ENCODE measurements at places on chromosomes 6 and 20.
A peak's percentile ranks its signal among the peaks of the same experiment; 100 is the strongest.

DNA sequence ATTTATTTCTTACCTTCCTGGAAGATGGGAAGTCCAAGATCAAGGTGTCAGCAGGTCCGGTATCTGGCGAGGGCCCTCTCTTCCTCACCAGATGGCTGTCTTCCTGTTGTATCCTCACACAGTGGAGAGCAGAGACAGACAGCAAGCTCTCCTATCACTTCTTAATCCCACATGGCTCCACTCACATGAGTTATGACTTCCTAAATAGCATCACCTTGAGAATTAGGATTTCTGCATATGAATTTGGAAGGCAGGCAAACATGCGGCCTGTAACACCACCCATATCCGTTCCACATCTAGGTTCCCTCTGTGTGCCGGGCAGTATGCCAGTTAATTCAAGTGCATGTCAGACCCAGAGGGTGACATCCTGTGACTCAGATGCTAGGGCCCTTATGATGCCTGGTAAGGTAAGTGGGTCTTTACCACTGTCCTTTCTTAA lies 2.1 kb downstream of the RAET1E start:
- H3K27ac ChIP-seq: no peak overlapping the region
- DNase-seq: no peak
- no peaks in the 10 kb centered on the region for H3K27me3 ChIP-seq
- H3K4me1 ChIP-seq: no peaks in the 10 kb centered on the region
- no peaks in the 10 kb centered on the region for H3K36me3 ChIP-seq

DNA sequence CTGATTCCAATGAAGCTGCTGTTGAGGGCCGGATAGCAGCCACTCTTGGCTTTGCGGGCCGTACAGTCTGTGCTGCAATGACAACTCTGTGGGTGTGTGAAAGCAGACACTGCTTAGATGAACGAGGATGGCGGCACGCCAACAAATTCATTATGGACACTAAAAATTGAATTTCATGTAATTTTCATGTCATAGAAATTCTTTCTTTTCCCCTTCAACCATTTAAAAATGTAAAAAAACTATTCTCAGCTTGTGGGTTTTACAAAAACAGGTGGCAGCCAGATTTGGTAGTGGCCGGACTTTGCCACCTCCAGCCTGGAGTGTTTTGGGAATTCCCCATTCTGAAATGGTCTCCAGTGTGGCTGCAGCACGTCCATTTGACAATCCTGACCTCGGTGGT lies 26.0 kb downstream of the MAS1 start:
- no peak overlapping the region for H3K27ac ChIP-seq
- H3K36me3 ChIP-seq: no peaks in the 10 kb centered on the region
- H3K4me1 ChIP-seq: no peaks in the 10 kb centered on the region

- no peak for DNase-seq
- H3K27me3 ChIP-seq: peaks cover 20% of the 10 kb centered on the region
- no peak overlapping the region for H3K4me3 ChIP-seq
- no peaks in the 10 kb centered on the region for H3K4me1 ChIP-seq
- no peak overlapping the region for H3K27ac ChIP-seq
Observed at GRCh38 chr20:63357921-63358905, 2.9 kb downstream of the CHRNA4 start.

DNA sequence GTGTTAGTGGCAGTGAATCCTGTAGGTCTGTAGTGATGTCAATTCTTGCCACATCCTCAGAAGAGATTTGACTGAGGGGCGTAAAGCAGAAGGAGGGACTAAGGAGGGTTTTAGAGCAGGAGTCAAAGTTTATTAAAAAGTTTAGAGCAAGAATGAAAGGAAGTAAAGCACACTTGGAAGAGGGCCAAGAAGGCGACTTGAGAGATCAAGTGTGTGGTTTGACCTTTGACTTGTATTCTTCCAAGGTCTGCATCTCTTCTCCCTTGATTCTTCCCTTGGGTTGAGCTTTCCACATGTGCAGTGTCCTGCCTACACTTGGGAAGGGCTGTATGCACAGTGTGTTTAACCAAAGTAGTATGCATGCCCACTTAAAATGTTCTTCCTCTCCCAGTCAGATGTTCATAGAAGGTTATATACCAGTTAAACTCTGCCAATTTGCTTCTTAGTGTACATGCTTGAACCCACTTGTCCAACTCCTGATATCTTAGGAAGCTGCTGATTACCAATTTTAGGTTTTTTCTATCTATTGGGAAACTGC lies 627.6 kb downstream of the MMUT start:
- H3K4me1 ChIP-seq: no peaks in the 10 kb centered on the region
- no peaks in the 10 kb centered on the region for H3K27me3 ChIP-seq
- no peak for DNase-seq
- H3K4me3 ChIP-seq: no peak overlapping the region
- H3K27ac ChIP-seq: no peak overlapping the region

GRCh38 chr6:148509119-148509799 lies 166.6 kb downstream of the SASH1 start:
- H3K4me3 ChIP-seq: peak overlapping the region; percentile 45
- no peaks in the 10 kb centered on the region for H3K36me3 ChIP-seq
- H3K4me1 ChIP-seq: peaks cover 23% of the 10 kb centered on the region

All from trophoblast cell (in vitro differentiated cells and primary cell).